Bone marrow (tissue), 2 donors: ENCODE measurements at places on chromosomes 6 and 20.
A peak's percentile ranks its signal among the peaks of the same experiment; 100 is the strongest.

DNA sequence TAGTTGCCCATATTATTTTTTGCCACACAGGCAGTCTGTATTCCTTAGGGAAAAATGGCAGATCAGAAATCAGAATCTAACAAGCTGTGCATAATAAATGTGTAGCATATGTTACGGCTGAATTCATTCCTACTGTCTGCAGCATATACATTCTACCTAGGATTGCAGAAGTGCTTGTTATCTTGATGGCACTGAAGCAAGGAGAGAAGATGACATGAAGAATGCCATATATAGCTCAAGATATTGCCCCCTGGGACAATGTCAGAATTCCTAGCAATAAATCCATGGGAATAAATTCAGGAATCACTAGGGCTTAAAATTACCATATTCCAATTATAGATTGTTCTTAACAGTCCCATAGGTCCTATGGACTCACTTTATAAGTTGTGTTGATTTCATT, 293.0 kb upstream of the CNR1 start:
- no peak for DNase-seq

DNA sequence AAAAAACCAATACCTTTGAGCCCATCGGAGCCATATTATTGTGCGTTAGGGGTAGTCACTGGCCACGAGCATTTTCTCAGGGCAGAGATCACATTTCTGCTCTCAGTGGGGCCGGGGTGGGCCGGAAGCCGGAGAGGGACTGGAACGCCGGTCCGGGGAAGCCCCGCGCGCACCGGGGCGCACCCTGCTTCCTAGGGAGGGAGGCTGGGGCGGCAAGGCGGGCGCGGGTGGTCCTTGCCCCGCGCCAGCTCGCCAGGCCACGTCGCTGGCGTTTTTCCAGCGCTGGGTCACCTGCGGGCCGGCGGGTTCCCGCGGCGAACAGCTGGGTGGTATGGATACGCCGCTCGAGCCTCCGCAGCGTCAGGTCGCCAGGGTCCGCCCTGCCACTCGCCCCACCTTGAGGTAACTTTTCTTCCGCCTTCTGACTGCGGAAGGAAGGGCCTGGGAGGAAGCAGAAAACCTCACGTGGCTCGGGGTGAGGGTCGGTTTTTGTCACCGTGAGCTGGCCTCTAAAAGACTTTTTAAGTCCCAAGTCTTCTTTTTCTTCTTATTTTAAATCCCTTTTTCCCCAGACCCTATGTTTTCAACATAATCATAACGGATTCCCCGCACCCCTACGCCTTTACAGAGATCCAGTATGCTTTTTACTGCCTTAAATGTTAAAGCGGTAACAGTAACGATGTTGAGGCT, 2.7 kb upstream of the EEF1A1 start:
- DNase-seq: peak; percentile 17

- DNase-seq: no peak
Measured at GRCh38 chr6:138600726-138601125, 101.4 kb upstream of the NHSL1 start.

- no peak for DNase-seq
Measured at GRCh38 chr20:19354950-19355349, 142.5 kb downstream of the SLC24A3 start.

- peak; percentile 35 for DNase-seq
Measured at GRCh38 chr20:1491281-1491840, at the start of gene SIRPB2. SIRPB2 (minus strand) TSS chr20:1491420; CDS start chr20:1491359, 61 bp downstream.

DNA sequence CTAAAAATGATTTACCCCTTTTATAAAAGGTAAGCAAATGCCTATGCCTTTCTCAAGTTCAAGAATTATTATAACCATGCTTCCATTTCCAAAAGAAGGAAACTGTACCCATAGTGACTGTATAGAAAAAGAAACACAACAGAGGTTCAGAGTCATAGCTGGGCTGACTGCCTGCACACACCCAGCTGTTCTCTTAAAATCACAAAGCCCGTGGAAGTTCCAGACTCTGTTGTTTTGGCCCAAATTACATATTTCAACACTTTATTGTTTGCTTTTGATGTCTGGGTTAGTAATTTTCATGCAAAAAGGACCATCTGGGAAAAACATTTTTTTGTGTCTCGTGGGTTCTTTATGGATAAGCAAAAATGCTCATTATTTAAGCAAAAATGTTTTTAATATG, 99.2 kb downstream of the LCA5 start:
- DNase-seq: no peak

- no peak for DNase-seq
Measured at GRCh38 chr6:1380625-1381427, 8.6 kb upstream of the FOXF2 start.

DNA sequence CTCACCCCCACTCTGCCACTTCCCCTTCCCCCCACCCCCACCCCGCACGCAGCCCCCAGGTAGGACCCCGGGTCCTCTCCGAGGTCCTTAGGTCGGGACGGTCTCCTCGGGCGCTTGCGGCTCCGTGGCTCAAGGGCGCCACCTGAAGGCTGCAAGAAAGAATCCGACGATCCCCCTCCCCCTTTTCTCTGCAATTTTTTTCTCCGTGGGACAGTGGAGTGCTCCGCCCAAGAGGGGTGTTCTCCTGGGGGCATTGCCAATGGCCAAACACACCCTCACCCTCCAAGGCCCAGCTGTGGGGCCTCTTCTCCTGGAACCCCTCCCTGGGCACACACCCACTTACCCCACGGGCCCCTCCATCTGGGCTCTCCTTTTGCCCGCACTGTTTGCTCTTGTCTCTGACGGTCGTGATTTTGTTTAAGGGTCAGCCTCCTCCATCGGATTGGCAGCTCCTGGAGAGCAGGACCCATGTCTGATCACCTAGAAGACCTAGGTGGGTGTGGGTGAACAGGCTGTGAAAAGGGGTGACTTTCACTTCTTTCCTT, 1.1 kb upstream of the TMEM74B start:
- DNase-seq: no peak

GRCh38 chr6:35954333-35954732, 33.4 kb upstream of the SRPK1 start:
- DNase-seq: no peak
